ENCODE measurements at places on chromosomes 4 and X.

DNA sequence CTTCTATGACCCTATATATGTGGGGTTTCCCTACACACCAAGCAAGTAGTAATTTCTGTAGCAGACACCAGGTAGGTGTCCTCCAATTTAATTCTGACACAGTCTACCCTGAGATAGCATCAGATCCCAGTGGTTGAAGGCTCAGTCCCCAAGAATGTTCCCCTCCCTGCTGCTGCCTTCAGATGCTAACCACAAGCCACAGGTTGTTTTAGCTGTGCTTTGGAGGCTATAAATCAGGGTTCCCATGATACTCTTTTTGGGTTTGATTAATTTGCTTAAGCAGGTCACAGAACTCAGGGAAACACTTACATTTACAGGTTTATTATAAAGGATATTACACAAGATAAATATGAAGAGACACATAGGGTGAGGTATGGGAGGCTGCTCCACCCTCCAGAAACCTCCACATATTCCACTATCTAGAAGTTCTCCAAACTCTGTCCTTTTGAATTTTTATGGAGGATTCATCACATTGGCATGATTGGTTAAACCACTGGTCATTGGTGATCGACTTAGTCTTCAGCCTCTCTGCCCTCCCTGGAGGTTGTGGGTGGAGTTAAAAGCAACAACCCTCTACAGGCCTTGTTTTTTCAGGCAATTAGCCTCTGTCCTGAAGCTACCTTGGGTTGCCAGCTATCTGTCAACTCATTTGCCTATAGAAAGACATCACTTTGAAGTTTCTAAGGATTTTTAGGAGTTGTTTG lies 50.8 kb downstream of the GRIA2 start:
- DNase-seq, result no peak

GRCh38 chr4:55358668-55359067 lies 12.6 kb downstream of the SRD5A3 start:
- no peak for DNase-seq

- DNase-seq, result no peak
These were observed 41.9 kb upstream of the FRAS1 start for GRCh38 chr4:78014889-78015886.

GRCh38 chr4:103719105-103719829 lies 518 bp downstream of the TACR3 start:
- DNase-seq, result no peak

GRCh38 chr4:124083711-124084110 lies 628.8 kb downstream of the ANKRD50 start:
- DNase-seq, result no peak

All from stimulated activated CD4-positive, alpha-beta T cell treated with anti-CD3 and anti-CD28 coated beads, Interleukin-4, amount 100 ng/mL, for 4 hours (primary cell).